ENCODE measurements at places on chromosomes 2 and 18.

DNA sequence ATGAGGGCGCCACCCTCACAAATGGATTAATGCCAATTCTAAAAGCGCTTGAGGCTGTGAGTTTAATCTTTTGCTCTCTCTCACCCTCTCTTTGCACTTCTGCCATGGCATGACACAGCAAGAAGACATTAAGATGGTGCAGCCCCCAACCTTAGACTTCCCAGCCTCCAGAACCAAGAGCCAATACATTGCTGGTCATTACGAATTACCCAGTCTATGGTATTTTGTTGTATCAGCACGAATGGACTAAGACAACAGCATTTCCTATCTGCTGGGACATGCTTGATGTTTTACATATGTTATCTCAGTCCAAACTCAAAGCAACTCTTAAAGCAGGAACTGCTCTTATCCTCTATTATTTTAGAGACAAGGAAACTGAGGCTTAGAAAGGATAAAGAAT lies 222.9 kb downstream of the STK39 start:
- DNase-seq: no peak

DNA sequence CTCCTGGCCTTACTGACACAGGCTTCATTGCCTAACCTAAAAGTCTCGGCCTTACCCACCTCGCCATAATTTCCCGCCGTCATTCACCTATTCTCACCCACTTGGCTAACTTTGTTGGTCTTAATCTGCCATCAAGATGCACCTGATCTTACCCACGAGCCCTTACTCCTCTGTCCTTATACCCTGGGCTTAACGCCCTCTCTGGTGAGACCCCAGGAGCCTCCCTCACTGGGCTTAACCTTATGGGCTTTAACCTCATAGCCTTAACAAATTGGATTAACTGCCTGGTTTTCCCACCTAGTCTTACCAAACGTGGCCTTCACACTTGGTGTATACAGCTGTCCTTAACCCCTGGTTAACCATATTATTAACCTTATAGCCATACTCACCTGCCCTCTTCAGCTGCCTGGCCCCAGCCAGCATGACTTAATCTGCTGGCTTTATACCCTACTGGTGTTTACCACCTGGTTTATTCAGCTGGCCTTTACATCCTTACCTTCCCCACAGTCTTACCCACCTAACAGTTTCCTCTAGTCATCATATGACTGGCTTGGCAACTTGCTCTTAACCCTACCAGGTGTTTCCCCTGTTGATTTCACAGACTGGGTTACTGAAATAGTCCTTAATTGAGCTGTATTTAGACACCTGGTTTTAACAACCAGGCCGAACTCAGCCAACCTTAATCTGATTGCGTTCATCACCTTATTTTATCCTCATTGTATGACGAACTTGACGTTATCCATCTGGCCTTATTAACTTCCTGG lies 132.0 kb upstream of the ZSWIM2 start:
- DNase-seq: no peak

DNA sequence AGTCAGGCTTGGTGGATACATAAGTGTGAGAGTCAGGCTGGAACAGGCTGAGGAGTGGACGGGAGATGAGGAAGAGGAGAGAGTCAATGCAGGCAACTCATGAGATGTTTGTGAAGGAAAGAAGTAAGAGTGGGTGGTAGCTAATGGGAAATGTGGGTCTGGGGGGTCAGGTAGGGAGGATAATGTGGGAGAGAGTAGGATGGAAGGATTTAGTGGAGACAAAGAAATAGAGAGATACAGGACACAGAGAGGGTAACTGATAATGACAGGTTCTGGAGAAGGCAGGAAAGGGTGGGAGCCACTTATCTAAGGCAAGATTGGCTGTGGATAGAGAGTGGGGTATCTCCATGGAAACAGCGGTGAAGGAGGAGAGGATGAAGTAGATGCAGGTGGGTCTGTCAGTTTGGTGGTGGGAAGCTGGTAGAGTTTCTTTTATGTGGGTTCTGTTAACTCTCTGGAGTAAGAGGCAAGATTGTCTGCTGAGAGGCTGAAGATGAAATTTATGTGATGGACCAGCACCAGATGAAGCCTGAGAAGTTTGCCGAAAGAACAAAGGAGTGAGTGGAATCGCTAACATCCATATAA lies 190.6 kb upstream of the SPRED2 start:
- DNase-seq: no peak

DNA sequence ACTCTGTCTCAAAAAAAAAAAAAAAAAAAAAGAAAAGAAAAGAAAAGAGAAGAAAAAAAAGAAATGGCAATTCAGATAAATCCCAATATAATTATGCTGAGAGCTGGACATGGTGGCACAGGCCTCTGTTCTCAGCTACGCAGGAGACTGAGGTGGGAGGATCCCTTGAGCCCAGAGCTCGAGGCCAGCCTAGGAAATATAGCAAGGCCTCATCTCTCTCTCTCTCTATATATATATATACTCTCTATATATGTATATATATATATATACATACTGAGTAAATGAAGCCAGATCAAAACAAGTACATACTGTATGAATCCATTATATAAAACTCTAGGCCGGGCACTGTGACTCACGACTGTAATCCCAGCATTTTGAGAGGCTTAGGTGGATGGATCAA lies 30.6 kb upstream of the MYCN start:
- no peak for DNase-seq

DNA sequence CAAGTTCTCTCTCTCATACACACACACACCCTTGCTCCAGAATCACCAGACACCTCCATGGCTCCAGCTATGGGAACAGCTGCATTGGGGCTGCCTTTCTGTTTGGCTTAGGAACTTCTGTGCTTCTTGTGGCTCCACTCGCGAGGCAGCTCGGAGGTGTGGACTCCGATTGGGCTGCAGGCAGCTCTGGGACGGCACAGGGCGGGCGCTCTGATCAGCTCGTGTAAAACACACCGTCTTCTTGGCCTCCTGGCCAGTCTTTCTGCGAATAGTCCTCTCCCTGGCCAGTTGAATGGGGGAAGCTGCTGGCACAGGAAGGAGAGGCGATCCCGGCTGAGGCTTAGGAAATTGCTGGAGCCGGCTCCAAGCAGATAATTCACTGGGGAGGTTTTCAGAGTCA lies 22.4 kb downstream of the FOSL2 start:
- no peak for DNase-seq

- DNase-seq: no peak
Observed at GRCh38 chr18:11118051-11118766, 31.2 kb downstream of the PIEZO2 start.

GRCh38 chr2:135844301-135844895 lies 7.4 kb upstream of the LCT start:
- no peak for DNase-seq

GRCh38 chr2:136375017-136375901 lies 257.3 kb upstream of the CXCR4 start:
- no peak for DNase-seq

DNA sequence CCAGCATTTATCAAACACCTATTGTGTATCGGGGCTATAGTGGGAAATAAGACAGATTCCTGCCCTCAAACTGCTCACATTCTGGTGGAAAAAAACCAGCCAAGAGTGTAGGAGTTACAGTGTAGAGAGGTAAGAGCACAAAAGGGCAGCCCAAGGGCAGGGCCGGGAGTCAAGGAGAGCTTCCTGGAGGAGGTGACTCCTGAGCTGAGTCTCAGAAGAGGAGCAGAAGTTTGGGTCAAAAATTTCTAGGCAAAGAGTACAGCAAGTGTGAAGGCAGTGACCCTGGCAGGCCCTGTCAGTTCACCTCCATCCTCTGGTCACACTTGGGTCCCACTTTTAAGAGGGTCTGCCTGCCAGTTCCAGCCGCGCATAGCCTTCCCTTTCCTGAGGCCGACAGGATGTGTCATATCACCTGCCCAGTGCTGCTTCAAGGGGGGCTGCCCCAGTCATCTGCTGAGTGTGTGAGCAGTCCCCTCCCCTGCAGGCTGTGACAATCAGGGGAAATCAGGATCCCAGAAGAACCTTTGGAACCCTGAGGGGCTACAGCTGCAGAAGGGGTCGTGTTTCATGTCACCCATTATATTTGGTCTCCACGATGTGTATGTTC lies 118.4 kb downstream of the GLI2 start:
- DNase-seq: no peak

DNA sequence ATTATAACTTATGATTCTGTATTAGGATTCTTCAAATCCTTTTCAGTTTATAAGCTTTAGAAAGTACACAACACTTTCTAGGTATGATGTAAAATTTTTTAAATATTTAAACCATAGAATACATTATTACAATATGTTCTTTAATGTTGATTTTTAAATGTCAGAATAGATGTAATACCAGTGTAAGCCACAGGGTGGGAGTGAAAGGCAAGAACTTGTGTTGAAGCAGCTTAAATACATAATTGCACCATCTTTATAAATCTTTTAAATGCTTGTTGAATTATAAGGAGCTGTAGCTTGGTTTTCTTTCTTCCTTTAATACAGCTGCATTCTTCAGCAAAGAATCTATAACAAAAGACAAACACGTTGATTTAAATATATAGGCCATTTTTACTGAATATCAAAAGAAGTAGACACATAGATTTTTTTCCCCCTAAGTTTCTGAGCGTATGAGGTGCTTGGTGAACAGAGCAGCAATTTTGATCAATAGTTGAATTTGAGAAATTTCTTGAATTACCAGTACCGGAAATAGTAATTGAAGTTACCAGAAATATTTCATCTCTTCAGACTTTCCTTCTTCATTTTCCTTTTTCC lies 63.0 kb downstream of the TANK start:
- DNase-seq: peak; percentile 46

GRCh38 chr2:38492042-38492615 lies 110.6 kb downstream of the HNRNPLL start:
- DNase-seq: no peak

DNA sequence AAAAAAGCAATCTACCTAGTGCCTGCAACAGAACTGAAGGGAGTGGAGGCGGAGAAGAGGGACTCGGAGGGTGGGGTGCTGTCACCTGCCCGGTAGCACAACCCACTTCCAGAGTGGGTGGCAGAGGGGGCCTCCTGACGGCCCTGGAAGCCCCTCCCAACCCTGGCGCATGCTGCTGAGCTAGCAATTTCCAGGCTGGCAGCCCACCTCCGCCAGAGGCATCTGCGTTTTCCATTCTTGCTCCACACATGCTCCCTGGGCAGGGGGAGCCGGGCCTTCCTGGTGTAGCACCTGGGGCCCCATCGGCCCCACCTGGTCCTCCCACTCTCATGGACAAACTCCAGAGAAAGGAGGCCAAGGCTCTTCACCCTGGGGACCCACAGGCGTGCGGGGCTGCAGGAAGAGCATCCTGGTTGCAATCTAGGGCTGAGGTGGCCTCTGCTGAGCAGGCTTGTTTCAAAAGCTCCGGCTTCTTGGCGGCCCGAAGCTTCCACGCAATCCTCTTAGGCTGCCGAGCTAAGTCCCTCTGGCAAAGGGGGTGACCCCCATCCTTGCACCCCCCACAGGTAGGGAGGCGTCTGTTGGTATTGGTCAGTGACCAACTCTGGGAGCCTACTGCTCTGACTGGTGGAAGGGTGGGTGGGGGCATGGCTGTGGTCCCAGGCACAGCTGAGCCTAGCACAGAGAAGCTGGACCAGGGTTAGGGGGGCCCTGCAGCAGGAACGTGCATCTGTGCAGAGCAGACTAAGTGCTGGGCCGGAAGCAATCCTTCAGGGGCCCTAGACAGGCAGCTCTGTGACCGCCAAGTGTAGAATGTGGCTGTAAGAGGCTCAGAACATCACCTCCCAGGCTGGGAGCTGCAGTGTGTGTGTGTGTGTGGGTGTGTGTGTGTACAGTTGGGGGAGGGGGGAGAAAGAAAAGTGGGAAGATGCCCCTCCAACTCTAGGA lies 2.6 kb downstream of the HS6ST1 start:
- DNase-seq: no peak

DNA sequence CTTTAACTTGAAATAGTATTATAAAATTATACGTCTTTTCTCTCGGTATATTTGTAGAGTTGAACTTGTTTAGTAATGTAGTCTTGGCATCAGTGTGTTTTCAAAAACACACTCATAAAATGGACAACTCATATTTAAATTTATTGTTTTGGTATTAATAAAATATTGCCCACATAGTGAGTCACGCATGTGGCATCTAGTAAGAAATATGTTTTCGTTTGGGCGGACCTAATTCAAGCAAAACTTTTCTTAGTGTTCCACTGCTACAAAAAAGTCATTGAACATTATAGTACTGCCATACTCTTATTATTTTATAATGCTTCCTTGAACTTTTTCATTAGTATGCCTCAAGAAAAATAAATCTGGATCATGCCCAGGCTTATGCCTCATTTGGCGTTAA lies 31.1 kb upstream of the FAM237A start:
- DNase-seq: no peak

DNA sequence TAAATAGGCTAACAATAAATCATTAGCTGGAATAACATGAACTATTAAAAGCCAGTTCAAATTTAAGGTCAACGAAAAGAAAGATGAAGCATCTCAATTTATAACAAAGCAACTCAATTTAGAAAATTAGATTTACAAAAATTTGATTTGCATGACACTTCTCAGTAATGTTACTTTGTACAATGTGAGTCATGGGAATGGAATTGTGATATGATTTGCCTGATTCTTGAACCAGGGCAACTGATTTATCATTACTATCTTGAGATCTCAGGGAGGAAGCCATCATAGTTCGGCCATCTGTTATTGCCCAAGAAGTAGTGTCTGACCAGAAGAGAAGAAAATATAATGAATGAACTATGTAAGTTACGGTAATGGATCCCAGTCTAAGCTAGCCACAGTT lies 193.1 kb downstream of the RIT2 start:
- DNase-seq: no peak

DNA sequence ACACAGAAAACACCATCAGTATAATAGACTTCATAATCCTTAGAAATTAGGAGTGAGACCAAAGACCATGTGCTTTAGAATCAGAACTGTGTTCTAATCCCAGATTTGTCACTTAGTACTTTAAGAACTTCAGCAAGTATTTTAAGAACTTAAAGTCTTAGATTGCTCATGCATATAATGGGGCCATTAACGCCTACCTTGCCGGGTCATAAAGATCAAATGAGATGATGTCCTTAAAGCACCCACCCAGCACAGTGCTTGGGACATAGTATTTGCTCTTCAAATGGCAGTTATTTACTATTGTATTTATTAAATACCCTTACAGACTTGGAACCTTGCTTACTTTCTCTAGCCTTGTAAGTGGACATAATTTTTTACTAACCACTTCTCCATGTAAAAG lies 156.1 kb downstream of the GREB1L start:
- no peak for DNase-seq

- no peak for DNase-seq
Observed at GRCh38 chr2:186382932-186383331, 103.1 kb upstream of the ZC3H15 start.
